ENCODE measurements at places on chromosomes 13 and 19.

DNA sequence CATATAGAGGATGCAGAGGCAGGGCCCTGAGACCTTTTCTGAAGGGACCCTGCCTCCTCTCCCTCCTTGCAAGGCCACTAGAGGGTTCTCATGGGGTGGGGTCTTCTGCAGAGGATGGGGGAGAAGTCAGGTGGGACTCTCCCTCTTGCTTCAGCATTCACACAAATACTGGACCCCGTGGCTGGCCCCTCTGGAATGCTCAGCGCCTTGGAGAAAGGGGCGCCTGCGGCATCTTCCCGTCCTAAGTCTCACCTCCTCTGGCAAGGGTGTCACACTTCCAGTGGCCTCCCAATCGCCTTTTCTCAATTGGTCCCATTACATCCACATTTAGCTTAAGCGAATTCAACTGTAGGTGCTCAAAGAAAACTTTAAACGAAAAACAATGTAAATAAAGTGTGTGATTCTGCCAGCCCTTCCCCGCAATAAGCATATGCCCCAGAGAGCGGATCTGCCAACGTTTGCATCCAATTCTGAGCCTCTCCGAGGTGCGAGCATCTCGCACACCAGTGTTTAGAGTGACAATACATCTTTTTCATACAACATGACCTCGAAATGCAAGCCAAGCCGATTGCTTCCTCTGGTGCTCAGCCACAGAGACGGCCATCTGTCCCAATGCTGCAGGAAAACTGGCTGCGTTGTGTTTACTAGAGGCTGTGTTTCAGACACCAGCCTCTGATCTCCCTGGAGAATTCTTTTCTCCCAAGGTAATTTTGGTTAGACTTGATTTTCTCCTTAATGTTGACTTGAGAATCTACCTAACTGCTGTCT is 69.1 kb upstream of the WASF3 start:
- no peak for DNase-seq

- no peak for DNase-seq
Measured at GRCh38 chr13:79191501-79191900, 214.6 kb downstream of the RBM26 start.

GRCh38 chr19:54653181-54653809 is 9.5 kb upstream of the LILRB4 start:
- DNase-seq: peak; percentile 2

GRCh38 chr19:53659292-53659691 is 27.5 kb downstream of the DPRX start:
- DNase-seq: no peak

GRCh38 chr13:77384999-77385398 is 58.1 kb upstream of the MYCBP2 start:
- no peak for DNase-seq

GRCh38 chr19:38543807-38544568 is 73.8 kb downstream of the MAP4K1 start:
- peak; percentile 33 for DNase-seq

DNA sequence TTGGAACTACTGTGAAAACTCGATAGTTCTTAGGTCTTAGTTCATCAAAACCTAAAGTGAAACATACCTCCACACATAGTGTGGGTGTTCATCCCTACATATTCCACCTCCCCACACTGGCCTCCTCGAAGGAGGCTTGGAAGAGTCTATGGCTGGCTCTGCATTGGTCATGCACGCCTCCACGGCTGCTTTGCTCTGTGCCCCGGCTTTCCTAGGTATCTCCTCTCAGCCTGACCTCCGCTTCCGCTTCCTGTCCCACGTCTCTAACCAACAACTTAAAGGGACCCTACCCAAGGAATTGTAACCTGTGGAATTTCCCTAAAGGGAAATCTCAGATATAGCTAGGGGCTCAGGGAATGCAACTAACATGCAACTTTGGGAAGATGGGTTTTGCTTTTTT is 79.7 kb upstream of the MBNL2 start:
- DNase-seq: no peak

DNA sequence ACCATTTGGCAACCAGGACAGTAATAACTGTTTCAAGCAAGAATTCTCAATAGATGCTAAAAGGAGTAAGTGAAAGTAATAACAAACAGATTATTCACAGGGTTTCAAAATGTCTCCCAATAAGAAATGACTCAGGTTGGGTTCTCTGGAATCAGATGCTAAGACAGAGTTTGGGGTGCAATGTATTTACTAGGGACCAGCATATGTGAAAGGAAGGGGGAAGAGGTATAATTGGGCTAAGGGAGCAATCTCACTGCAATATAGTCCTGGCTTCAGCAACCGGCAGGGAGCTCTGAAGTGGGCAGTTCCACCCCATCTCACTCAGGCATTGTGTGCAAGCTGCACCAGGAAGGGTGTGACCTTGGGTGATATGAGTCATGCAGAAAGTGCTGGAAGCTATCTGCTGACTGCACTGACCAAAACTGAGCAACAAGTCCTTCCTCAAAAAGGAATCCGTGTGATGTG is 23.4 kb downstream of the ZDHHC20 start:
- DNase-seq: no peak

GRCh38 chr13:48561466-48562235 is 28.8 kb upstream of the RCBTB2 start:
- no peak for DNase-seq

GRCh38 chr13:98254513-98254912 is 77.4 kb upstream of the RNF113B start:
- DNase-seq: no peak

GRCh38 chr13:53873558-53873957 is 844.9 kb downstream of the OLFM4 start:
- peak; percentile 92 for DNase-seq

GRCh38 chr19:28612275-28612769 is 600.6 kb downstream of the UQCRFS1 start:
- no peak for DNase-seq

DNA sequence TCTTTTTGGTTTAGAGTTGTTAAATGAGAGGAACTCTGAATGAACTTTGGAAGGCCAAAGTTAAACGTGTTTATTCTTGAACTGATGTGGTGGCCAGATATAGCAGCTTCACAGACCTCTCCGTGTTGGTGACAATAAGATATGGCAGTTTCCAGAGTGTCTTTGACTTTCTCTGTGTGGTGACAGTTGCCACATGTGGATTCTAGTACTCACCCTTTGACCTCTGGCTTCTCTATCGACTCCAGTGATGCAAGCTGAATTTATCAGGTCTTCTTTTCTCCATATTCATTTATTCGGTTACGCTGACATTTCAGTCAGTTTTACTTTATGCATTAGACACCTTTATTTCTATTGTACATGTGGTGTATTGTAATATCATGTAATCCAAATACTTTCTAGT is 1469.5 kb downstream of the SLITRK1 start:
- no peak for DNase-seq

- no peak for DNase-seq
Measured at GRCh38 chr13:94239135-94239534, 240.3 kb downstream of the DCT start.

DNA sequence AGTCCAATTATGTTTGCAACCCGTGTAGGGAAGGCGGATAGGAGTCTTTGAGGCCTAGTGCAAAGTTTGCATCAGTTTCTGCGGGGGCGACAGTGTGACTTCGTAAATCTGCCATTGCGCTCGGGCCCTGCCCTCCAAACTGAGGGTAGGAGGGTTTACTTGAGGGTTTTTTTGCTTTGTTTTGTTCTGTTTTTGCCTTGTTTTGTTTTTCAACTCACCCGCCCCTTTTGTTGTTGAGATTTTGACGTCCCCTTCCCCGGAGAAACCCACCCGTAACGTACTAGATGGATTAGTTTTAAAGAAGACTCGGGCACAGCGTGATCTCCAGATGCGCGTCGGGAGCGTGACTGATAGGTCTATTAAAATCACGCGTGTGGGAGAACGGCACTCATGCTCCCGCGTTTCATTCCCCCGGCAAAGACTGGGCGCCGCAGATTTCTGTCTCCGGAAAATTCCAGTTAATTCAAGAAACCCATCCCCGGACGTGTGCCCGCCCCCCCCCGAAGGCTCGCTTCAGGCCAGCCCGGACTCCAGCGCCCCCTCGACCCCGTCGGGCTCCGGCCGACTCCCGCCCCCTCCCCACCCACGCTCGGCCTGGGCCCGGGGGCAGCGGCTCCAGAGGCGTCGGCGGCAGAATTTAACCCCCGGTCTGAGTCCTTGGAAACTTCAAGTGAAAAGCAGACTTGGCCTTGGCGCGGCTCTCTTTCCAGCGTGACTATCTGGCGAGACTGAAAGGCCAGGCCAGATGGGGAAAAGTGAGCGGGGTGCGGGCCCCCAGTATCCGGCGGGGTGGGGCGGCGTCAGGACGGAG is 5.0 kb downstream of the SOX1 start:
- DNase-seq: no peak

DNA sequence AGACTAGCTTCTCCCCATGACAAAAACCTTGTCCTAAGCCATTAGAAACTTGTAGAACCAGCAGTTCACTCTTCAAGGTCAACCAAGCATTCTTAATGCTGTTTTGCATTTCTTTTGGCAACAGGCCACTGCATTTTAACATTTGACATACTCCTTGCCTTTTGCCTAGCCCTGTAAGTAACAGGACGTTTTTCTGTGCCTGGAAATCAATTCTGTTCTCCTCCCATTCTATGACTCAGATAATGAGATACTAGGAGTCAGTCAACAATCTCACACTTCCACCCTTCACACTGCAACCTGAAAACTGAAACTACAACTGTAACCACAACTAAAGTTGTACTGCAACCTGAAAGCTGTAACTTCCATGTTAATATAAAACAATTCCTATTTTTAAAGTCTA is 268.7 kb downstream of the MZT1 start:
- DNase-seq: no peak

Data from NCI-H774 (cell line).